Lung (tissue), 17 donors: ENCODE measurements at places on chromosomes 2 and 18. TPM values are rescaled to one million over a fixed set of nuclear protein-coding genes. Genes with fewer than 3 reads are reported as not detected.

DNA sequence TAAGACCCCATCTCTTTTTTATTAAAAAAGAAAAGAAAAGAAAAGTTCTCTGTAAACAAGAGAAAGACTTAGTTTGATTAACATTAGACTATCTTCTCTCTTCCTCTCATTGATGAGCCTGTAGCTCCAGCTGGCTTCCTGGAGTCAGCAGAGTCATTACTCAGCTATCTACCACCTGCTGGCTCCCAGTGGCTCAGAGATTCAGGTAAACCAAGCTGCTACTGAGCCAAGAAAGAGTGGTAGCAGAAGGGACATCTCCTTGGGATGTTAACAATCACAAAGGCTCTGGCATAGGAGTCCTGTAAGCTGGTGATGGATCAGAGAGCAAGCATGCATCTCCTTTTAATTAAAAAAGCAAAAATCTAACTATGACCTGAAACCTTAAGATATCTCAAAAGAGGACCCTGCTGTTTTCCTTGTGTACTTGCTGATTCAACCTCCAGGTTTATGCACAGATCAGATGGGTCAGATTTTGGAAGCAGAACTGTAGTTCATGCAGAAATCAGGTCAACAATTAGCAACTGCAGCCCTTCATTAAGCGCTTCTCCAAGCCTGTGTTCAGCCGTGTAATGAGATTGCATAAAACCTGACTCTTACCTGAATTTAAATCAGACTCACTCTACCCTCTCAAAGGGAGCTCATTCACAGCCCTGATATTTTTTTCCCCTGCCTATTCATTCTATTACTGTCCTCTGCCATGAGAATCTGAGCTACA lies 225.8 kb downstream of the RNF152 start:
- no peak for DNase-seq
- H3K4me3 ChIP-seq, result no peak overlapping the region
- H3K27me3 ChIP-seq, result no peaks in the 10 kb centered on the region
- no peak overlapping the region for H3K27ac ChIP-seq
- H3K4me1 ChIP-seq, result no peaks in the 10 kb centered on the region

SLC4A3 gene
- total RNA-seq, result 3.2 TPM

GRCh38 chr18:73674125-73674865 lies 473.3 kb downstream of the FBXO15 start:
- H3K27ac ChIP-seq, result no peak overlapping the region
- no peaks in the 10 kb centered on the region for H3K4me1 ChIP-seq
- DNase-seq, result no peak
- H3K4me3 ChIP-seq, result no peak overlapping the region
- no peaks in the 10 kb centered on the region for H3K36me3 ChIP-seq
- H3K27me3 ChIP-seq, result no peaks in the 10 kb centered on the region

STON1 gene
- 13.4 TPM for total RNA-seq

DNA sequence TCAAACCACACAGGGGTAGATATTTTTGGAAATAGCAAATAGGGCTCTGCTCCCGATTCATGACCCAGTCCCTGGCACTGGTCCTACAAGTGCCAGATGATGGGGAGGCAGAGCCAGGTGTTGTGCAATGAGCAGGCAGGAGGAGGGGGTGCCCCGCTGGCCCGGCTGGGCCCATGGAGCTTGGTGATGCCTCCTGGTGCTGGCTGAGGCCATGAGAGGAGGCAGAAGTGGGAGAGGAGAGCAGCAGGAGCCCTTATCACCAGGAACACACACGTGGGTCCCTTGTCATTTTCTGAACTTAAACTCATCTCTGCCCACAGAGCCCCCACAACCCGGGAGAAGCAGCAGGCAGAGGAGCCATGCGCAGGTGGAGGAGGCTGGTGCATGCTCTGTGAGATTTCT lies 90.5 kb upstream of the MAPK4 start:
- DNase-seq, result no peak
- H3K36me3 ChIP-seq, result no peaks in the 10 kb centered on the region
- no peaks in the 10 kb centered on the region for H3K27me3 ChIP-seq
- H3K27ac ChIP-seq, result no peak overlapping the region
- no peak overlapping the region for H3K4me3 ChIP-seq

DNA sequence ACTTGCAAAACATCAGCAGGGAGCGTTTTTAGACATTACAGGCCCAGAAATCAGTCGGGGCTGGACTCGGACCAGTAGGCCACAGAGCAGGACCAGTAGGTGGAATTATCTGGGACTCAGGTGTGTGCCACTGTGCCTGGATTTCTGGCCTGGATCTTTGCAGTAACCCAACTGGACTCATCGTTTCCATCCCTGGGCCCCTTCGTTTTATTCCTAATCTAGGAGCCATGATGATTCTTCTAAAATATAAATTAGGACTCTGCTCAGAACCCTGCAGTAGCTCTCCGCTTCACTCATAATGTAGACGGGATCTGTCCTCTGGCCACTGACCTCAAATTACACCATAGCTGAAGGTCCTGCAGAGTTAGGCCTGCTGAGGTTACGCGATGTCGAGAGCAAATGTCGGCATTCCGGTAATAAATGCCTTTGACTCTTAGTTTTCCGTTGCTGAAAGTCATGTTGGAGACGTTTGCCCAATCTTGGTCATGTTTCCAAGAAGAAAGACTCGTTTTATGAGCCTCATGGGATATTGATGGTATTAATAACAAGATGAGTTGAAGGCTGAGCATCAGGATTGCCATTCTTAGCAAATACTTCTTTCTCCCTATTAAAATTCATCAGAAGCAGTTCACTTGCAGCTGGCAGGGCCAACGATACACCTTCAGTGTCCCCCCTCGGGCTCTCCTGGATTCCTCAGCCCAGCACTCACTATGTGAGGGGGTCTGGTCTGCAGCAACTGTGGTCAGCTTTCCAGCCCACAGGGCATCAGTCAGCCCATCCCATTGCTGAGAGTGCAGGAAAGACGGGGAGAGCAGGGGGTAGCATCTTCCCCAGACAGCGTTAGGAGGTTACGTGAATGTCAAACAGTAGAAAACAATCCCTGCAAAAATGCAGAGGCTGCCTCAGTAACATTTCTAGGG lies 39.9 kb upstream of the KLF11 start:
- H3K4me1 ChIP-seq, result no peaks in the 10 kb centered on the region
- H3K4me3 ChIP-seq, result no peak overlapping the region
- no peak for DNase-seq
- H3K27ac ChIP-seq, result no peak overlapping the region
- peaks cover 6% of the 10 kb centered on the region for H3K36me3 ChIP-seq

DNA sequence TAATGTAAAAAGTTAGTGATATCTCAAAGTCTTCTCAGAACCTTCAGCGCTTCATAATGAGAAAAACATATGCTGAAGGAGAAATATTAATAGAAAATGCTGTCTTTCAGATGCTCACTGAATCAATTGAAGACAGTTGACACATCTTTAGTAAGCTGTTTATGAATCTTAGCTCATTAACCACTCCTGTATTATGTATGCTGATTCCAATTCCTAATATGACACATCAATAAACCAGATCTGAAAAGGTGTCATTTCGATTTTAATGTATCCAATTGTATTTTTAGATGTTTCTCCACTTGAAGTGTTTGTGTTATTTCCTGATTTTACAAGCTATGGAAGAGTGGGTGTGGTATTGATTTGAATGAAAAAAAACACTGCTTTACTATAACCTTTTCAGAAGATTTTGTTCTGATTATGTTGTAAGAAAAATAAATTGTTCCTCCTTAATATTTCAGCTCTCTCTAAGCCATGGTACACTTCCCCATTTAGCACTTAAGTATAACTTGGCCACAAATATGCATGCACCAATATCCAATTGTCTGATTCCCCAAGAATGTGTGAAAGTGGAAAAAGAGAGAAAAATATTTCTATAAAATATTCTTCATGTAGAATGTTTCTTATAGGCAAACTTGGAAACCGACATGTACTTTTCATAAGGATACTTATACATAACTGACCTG lies 569.8 kb downstream of the ARHGAP15 start:
- H3K27ac ChIP-seq, result no peak overlapping the region
- H3K36me3 ChIP-seq, result no peaks in the 10 kb centered on the region
- H3K27me3 ChIP-seq, result no peaks in the 10 kb centered on the region
- H3K4me1 ChIP-seq, result no peaks in the 10 kb centered on the region

- H3K27me3 ChIP-seq, result no peaks in the 10 kb centered on the region
- peaks cover 1% of the 10 kb centered on the region for H3K36me3 ChIP-seq
- DNase-seq, result no peak
- no peaks in the 10 kb centered on the region for H3K4me1 ChIP-seq
- no peak overlapping the region for H3K27ac ChIP-seq
These were observed 83.4 kb downstream of the TTN start for GRCh38 chr2:178723786-178724346.
